ENCODE measurements at places on chromosomes 3 and 15.

DNA sequence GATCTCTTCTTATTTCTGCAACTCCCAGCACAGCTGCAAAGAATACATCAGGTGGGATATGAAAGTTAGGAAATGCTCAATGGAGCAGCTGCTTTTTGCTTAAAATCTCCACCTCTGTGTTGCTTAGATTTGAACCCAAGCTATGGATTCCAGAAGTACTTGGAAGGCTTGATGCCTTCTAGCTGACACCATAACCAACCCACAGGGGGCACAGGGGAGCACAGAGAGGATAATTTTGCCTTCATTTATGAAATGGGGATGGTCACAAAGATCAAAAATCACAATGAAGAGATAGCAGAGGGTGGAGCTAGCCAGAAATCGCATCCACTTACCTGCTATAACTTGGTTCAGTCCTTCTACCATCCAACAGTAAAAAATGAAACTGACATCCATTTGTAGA, 75.7 kb downstream of the DUT start:
- no peak for DNase-seq

- DNase-seq, result no peak
These were observed 26.3 kb downstream of the NRG4 start for GRCh38 chr15:75985971-75986370.

DNA sequence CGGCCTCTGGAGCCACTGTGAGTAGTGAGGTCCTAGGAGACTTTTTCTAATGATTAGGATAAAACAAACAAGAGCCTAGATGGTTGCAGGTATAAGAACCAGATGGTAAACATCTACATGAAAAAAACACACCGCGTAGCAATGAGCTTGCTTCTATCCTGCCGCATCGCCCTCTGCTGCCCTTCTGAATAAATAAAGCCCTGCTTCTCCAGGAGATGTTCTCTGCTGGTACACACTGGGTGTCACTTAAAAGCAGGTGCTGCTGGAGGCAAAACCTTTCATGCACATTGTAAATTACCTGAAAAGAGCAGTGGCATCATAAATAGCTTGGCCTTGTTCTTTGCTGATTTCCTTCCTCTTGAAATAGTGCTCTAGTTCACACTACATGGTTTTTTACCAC, 164.4 kb upstream of the TOPAZ1 start:
- DNase-seq, result no peak

GRCh38 chr15:41971895-41972252, 483 bp downstream of the EHD4 start:
- no peak for DNase-seq

DNA sequence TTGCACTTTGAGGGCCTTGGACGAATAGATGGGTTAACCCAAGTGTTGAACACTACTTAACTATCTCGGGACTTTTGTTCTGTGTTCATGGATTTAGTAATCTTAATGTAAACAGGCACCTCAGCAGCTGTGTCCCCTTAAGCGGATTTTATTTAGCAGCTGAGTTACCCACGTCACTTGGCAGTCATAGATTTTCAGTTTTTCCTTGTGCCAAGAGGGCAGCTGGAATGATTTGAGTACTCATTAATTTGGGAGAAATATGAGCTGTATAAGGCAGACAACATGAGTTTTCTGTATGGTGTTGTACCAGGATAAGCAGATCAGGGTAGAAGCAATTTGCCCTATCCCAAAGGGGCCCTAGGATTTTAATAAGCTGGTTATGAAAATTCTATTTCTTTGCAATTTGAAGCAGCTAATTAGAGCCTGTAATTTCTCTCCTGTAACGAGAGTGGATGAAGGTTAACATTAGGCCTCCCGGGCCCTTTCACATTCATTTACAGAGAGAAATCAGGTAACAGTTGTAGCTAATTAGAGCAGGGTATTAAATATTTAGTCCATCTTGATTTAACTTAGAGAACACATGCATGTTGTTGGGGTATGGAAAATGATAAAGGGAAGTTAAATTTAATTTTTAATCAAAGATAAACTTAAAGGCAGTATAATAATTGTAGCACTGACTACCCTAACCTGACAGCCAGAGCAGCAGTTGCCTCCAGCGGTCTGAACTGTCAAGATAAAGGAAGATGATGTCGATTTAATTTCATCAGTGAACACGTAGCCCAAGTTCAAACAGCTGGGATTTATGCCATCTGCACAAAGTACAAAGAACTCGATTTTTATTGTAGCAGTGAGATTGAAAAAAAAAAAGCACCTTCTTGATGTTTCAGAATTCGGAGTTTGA, 194.5 kb downstream of the LRTM1 start:
- no peak for DNase-seq
